Stimulated activated CD4-positive, alpha-beta T cell treated with anti-CD3 and anti-CD28 coated beads, Interleukin-4, amount 100 ng/mL, for 4 hours (primary cell): ENCODE measurements at places on chromosomes 4 and X.

DNA sequence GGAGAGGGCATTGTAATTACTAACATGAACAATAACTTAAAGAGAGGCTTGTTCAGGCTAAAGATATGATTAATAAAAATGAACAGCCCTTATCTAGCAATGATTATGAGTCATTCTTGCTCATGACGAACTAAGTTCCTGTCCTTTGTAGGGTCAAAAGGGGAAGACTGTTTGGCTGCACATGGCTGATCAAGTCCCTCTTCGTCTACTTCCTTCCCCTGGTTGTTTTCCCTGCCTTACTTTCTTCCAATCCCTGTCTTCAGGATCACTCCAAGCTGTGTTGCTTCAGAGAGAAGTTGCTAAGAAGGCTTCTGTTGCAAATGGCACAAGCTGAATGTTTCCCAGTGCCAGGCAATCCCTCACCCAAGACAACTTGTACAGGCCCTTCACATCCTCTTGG is 115.0 kb upstream of the HS3ST1 start:
- DNase-seq = no peak

- no peak for DNase-seq
Observed at GRCh38 chr4:188146618-188147017, 7.4 kb downstream of the TRIML1 start.

DNA sequence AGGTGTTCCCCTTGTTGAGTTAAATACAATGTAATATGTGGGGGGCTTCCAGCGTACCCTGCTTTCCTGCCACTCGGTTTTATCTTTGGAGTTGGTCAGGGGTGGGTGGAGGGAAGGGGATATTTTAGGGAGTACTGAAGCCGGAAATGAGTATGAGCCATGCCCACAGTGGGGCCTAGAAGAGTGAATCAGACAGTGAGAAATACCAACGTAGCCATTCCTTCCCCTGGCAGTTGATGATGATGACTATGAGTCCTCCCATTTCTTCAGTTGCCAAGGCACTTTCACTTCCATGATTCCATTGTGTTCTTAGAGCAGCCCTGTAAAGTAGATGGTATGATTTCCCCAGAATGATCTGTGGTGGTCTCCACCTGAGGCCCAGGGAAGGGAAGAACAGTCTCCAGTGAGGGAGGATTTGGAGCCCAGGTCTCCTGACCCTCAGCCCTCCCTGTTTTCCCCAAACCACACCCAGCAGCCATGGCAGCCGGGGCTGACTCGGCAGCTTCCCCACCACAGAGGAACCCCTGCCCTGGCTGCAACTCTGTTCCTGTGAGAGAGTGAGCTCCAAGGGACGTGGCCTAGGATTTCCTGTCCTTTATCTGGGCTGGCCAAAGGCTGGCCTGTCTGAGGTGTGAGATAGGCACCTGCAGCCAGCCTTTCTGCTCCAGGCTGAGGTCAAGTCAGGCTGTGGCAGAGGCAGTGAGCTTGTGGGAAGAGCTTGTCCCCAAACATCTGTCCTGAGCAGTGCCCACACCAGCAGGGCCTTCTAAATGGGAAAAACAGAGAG is 52.7 kb downstream of the STARD8 start:
- no peak for DNase-seq

DNA sequence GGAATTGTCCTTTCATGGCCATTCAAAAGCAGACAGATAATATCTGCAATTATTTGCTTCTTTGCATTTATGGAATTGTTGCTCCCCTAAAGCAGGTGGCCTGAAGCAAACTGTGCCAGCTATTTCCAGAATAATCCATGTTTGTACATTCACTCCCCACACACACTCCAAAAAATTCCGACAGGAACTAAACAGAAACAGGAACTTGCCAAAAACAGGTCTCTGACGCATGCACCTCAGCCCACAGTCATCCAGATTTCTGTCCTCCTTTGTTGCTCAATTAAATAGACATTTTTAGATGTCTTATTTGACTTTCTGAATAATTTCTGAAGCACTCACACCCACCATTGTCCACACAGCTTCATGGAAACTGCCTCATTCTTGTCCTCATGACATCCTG is 71.5 kb upstream of the EDNRA start:
- DNase-seq = no peak

- DNase-seq = no peak
Observed at GRCh38 chr4:119132306-119132705, 3.3 kb upstream of the MYOZ2 start.

DNA sequence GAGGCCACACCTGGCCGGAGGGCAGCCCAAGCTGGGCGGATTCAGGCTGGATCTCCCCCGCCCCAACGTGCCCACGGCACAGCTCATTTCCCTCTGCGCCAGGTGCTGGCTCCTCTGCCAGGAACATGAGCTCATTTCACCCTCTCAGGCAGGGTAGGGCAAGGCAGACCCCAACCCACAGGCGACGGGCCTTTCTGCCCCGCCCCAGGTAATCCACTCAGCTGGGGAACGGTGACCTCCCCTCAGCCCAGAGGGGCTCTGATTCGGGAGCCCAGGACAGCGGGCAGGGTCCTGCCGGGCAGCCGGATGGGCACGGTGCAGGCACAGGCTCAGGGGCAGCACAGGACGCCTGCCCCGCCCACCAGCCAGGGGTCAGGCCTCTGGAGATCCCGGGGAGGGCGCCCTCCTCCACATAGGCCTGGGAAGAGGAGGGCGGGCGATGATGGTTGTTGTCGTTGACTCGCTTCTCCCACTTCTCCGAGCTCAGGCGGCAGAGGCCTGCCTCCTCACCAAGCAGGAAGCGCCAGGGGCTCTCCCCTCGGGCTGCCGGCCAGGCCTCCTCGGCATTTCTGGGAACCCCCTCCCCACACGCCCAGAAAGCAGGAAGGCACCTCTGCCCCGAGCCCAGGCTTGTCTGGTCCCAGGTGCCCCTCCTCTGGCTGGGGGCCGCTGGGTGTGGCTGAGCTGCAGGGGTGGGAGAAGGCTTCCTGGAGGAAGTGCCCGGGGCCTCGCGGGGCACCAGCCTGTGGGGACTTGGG is 31.1 kb downstream of the TACC3 start:
- DNase-seq = no peak

- DNase-seq = no peak
Observed at GRCh38 chr4:171583790-171584189, 229.4 kb upstream of the GALNTL6 start.

- DNase-seq = no peak
Observed at GRCh38 chr4:152998861-152999260, 62.7 kb downstream of the FHDC1 start.

GRCh38 chrX:103407776-103408175 is 31.4 kb downstream of the BEX3 start:
- no peak for DNase-seq

DNA sequence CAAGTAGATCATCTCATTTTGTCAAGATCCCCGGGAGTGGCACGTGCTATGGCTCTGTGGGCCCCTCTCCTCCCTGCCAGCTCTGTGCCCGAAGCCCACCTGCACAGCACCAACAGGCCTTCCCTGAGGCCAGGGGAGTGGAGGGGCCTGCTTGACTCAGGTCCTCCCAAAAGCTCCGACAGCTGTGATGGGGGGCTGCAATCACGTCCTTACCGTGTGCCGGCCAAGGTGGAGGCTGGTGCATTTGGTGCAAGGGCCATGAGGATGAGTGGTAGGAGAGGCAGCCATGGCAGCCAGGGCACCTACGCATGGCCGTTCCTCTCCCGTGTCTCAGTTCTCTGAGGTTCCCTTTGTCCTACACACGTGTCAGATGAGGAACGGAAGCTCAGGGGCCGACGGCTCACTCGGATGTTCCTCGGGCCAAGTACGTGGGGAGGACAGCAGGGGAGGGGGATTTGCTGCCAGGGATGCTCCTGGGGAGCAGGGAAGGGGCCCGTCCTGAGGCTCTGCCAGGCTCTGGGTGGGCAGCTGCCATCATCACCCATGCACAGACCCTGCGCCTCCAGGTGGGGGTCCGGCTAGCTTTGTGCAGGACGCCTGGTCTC is 95.8 kb downstream of the HMX1 start:
- DNase-seq = no peak

- DNase-seq = no peak
Observed at GRCh38 chr4:176302283-176303275, 17.2 kb upstream of the SPCS3 start.

- no peak for DNase-seq
Observed at GRCh38 chrX:132568291-132568690, 79.5 kb upstream of the MBNL3 start.

GRCh38 chrX:123450222-123450621 is 266.1 kb downstream of the GRIA3 start:
- DNase-seq = no peak

DNA sequence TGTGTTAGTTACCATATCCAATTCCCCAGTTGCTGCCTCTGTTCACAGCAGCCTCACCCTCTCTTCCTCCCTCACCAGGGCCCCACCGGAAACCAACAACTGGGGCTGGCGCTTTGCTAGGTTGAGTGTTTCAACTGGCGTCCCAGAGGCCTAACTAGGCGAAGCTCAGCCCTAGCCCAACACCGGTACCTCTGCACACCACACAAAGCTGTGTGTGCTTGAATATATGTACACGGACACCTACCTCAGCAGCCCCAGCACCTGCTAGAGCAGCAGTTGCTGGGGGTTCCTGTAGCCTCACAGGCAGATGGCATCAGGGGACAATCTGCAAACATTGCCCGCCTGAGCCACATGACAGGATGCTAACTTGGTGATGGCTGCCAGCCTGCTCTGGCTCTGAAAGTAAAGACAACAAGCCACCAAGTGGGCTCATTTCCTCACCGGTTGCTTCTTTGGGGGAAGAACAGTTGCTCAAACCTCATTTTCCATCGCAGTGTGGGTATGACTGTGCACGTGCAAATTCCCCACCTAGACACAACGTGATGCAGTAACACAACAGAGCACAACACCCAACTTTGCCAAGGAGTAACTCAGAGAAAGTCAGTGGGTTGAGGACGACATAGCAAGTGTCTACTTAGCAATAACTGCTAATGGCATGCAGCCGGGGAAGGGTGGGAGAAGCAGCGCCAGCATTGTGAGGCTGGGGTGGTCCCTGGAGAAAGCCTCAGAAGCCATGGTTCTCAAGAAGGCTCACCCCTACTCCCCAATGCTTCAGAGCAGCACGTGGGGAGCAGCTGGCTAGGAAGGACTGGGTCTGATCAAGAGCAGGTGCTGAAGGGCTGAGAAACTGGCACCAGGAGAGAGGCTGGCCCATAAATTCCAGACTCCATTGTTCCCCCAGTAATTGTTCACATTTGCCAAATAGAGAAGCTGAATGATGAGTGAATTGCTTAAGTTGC is 139.5 kb downstream of the SH3KBP1 start:
- DNase-seq = peak; percentile 25

DNA sequence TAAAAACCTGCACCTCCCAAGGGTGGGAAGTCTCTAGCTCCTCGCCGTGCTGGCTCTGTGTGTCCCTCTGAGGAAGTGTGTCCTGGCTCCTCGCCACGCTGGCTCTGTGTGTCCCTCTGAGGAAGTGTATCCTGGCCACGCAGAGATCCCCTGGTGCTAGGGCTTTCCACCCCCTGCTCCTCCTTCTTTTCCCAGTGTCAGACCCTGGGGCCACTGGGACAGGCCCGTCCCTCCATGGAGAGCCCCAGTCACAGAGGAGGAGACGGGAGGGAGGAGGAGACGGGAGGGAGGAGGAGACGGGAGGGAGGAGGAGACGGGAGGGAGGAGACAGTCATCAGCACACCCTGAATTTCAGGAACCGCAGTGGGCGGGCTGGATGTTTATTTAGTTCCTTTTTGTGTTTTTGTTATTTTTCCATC is 53.8 kb upstream of the HGFAC start:
- DNase-seq = no peak

DNA sequence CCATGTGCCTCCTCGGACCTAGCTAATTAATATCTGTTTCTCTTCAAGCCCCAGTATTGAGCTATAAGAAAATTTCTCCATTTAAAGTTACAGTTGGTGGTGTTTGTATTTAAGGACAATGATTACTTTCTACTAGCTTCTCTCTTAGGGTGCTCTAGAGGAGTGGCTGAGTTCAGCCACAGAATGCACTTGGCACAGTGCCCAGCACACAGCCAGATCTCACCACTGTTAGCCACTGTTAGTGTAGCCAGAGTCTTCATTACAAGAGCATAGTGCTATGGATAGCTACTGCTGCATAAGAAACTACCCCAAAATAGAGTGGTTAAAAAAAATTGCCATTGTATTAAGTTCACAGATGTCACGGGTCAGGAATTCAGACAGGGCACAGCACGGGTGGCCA is 421.3 kb downstream of the BCOR start:
- no peak for DNase-seq

DNA sequence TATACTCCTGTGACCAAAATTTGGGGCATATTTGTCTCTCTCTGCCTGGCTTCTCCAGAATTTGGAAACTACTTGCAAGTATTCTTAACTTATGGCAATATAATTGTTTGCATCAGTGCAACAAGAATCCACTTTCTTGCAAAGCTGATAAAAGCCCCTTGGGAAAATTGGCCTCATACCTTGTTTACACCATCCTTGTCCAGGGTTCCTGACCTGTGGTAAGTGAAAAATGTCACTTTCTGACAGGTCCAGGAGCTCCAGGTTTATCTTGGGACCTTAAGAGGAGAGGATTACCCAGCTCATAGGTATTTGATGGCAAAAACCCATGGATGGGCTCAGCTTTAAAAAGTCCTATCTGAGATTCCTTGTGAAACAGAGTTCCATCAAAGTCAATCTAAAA is 29.3 kb upstream of the CXCL13 start:
- DNase-seq = no peak

GRCh38 chrX:136999024-136999423 is 34.8 kb downstream of the GPR101 start:
- no peak for DNase-seq

DNA sequence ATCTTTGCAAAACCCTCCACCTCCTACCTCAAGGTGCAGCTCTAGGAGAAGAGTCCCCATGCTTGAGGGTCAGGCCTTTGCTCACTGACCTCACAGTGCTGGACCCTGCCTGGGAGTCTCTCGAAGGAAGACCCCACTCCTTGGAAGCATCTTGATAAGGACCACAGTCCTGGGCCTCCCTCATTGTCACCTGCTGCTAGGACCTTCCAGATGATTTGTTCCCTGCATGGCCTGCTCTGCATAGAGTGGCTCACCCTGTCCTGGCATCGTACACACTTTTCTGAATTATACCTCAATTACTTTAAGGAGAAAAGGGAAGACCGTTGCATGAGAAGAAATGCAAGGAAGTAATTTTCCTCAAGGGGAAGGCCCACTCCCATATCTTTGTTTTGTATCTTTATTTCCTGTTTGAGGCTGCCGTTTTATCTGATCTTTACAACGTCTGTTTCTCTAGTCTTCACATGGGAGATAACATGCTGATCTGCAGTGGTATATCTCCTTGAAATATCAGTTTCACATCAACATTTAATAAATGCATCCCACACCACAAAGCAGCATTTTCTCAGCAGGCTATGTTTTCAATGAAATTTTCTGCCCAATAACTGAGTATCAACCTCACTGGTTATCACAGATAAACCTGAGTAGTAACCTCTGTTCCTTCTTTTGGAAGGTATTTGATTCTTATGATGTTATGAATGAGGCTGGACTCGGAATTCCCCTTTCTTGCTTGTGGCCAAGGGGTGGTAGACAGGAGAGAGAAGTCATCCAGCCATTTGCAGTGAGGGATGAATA is 15.0 kb upstream of the AKAP17A start:
- DNase-seq = no peak

DNA sequence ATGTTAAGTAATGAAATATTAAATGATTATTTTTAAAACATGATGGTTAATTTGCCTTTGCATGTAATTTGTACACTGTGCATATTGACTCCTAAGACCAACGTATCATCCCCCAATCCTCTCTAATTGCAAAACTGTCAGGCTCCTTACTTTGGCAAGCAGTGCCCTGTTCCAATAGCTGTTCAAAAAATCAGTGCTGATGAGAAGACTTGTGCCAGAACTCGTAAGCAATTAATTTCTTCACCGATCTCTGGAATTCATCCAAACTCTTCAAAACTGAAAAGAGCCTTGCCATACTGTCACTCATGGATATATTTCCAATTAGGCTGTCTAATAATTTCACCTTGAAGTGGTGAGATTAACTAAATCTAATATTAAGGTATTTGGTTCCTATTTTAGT is 493.9 kb upstream of the NDST4 start:
- no peak for DNase-seq
